ENCODE measurements at places on chromosomes 6 and 20.
A peak's percentile ranks its signal among the peaks of the same experiment; 100 is the strongest.

GRCh38 chr6:163825033-163825432 is 410.5 kb downstream of the QKI start:
- no peak for DNase-seq

- DNase-seq: no peak
These were observed 9.7 kb downstream of the SNAP25 start for GRCh38 chr20:10228330-10228729.

GRCh38 chr6:4957521-4958231 is 46.2 kb downstream of the RPP40 start:
- no peak for DNase-seq

GRCh38 chr6:41713159-41713649 is 22.2 kb downstream of the TFEB start:
- DNase-seq: no peak

GRCh38 chr20:21826976-21827375 is 121.5 kb downstream of the PAX1 start:
- DNase-seq: no peak

- no peak for DNase-seq
These were observed 81.9 kb downstream of the GJA10 start for GRCh38 chr6:89975991-89976693.

DNA sequence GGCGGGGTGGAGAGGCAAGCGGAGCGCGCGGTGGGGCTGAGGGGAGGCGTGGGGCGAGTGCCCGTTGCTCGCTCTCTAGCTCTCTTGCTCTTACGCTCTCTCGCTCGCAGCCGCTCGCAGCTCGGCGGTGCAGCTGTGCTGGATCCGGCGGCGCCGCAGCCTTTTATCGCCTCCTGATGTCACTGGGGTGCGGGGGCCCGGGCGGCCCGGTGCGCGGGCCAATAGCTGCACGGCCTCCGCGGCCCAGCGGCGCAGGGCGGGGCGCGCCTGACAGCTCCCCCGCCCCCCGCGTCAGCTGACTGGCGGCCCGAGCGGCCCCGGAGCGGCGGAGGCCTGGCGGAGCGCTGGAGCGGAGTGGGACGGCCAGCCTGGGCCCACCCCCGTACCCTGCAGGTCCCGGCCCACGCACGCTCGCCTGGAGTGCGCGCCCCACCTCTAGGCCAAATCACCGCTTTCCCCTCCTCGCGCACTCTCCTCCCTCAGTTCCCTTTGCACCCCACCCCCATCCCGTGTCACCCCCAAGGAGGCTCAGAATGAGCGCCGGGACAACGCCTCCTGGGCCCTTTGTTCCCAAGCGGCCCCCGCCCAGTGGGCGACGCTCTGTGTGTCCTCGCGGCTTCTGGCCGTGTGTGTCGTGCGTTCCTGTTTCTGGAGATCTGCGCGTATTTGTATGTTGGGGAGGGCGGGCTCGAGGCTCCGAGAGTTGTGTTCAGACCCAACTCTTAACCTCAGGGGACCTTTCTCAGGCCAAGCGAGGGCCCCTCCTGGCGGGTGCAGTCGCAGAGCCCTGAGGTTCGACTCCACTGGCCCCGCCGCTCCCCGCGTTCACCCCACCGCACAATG is at the start of gene MAFB:
TSS of gene MAFB (minus strand) at position 137 of the 843 bp plus-strand sequence. CDS start 386 bp downstream, outside the sequence.
- DNase-seq: peak; percentile 39

DNA sequence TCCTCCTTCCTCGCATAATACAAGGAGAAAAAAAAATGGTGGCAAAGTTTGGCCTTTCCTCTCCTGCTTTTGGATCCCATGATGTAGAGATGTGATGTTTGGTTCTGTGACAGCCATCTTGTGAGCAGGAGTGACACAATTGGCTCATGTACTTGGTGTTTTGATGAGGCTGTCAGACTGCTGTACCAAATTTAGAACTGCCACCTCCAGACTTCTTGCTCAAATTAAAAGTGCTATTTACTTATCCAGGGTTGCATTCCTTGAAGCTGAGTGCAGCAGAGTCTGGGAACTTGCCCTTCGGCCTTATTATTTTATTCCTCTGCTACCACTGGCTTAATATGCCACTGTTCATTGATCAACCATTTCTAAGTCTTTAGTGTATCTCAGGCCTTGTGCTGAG is 21.9 kb downstream of the BCAS1 start:
- no peak for DNase-seq

- no peak for DNase-seq
These were observed 108.0 kb upstream of the TMEM170B start for GRCh38 chr6:11429577-11429976.

GRCh38 chr20:14959506-14960475 is 622.4 kb upstream of the FLRT3 start:
- DNase-seq: no peak

DNA sequence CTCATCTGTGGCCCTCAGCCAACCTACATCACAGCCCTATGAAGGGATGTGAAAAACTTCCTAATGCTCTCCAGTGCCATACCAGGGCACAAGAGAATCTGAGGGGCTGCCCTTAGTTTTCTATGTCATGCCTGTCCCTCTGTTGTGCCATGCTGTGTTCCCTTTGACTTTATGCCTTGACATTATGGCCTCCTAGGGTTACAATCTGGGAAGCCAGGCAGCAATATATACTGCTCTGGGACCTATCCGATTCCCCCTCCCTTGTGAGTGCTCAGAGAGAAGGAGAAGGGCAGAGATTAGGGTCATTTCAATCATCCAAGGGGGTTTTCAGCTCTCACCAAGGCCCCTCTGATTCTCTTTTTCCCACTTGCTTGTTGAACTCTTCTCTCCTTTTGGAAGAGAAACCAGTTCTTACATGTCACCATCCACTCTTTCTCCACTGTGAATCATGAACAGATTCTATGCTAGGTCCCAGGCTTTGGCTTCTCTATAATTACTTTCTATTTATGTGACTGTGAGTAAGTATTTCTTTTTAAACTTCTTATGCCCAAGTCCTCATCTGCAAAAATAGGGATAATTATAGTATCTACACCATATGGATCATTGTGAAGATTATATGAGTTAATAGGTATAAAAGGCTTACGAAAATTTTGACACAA is 14.2 kb upstream of the FRK start:
- no peak for DNase-seq

GRCh38 chr6:41406728-41407489 is 71.5 kb downstream of the NCR2 start:
- no peak for DNase-seq

DNA sequence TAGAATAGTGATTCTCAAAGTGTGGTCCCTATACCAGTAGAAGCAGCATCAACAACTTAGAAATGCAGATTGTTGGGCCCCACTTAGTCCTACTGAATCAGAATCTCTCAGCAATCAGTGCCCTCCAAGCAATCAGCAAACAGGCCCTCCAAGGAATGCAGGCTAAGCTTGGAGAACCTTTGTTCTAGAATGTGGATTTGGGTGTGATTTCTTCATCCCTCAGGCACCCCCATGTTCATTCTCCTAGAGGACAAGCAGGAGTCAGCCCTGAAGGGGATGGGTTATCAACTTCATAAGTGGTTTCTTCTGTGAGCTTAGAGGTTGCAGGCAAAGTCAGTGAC is 40.5 kb upstream of the TAF8 start:
- DNase-seq: no peak

GRCh38 chr6:13668291-13668928 is 43.2 kb downstream of the RANBP9 start:
- no peak for DNase-seq

DNA sequence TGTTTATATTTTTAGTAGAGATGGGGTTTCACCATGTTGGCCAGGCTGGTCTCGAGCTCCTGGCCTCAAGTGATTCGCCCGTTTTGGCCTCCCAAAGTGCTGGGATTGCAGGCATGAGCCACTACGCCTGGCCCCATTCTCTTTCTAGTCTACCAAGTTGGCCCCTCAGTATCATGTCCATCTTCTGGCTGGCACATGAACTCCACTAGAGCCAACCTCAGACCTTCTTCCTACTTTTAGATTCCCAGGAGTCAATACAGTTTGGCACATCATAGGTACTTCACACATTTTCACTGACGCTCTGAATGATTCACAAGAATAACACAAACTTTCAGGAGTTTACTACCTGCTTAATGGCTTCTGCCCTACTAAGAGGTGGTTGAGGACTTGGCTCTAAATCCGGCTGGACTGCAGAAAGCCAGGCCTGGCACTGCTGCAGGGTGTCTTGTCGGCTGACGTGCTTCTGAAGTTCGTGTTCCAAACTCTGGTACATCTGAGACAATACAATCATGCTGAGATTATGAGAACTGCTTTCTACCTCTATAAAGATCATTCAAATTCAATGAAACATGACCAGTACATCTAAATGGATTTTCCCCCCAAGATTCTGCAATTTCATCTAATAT is 293.3 kb downstream of the SYNE1 start:
- DNase-seq: no peak

- no peak for DNase-seq
These were observed 18.1 kb downstream of the BPI start for GRCh38 chr20:38321959-38322598.

DNA sequence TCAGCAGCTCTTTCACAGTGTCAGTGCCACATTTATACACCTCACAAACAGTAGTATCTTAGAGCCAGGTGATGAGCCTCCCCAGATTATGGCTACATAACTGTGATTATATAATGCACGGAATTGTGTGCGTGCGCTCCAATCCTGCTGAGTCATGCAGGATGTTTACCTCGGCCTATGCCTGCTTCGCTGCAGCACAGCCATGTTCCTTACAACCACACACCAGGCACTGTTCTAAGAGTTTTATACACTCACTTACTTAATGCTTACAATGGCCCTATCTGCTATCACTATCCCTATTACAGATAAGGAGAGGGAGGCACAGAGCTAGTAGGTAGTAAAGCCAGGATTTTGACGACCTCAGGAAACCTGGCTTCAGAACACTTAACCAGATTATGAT is 7.3 kb downstream of the ZKSCAN3 start:
- DNase-seq: no peak

- DNase-seq: no peak
These were observed 41.2 kb upstream of the BHLHE23 start for GRCh38 chr20:63047946-63048345.

GRCh38 chr6:150053450-150053849 is 15.5 kb downstream of the ULBP3 start:
- DNase-seq: no peak

Measured in stimulated activated CD8-positive, alpha-beta memory T cell treated with anti-CD3 and anti-CD28 coated beads, Interleukin-2, amount 100 ng/mL, for 48 hours (primary cell).